Activated CD4-positive, alpha-beta T cell treated with anti-CD3 and anti-CD28 coated beads, Interleukin-2, amount 50 U/mL, for 16 hours (primary cell): ENCODE measurements at places on chromosomes 16 and 17.

DNA sequence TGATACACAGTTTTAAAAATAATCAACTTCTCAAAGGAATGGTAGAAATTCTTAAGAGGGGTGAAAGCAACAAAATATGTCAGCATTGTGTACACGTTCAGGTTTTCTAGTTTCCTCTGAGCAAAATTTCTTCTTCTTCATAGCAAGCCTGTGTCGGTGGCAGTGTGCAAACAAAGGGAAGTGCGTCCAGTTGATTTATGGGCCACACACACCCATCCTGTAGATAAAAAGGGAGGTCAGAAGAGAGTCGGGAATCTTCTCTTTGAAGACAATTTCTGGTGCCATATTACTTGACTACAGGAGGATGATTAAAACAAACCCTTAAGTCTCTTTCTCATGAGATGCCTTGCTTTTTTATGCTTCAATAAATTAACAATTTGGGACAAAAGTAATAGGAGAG is 484.1 kb upstream of the SALL1 start:
- no peak for DNase-seq

- DNase-seq = no peak
Observed at GRCh38 chr16:29688172-29688571, 9.2 kb downstream of the QPRT start.

DNA sequence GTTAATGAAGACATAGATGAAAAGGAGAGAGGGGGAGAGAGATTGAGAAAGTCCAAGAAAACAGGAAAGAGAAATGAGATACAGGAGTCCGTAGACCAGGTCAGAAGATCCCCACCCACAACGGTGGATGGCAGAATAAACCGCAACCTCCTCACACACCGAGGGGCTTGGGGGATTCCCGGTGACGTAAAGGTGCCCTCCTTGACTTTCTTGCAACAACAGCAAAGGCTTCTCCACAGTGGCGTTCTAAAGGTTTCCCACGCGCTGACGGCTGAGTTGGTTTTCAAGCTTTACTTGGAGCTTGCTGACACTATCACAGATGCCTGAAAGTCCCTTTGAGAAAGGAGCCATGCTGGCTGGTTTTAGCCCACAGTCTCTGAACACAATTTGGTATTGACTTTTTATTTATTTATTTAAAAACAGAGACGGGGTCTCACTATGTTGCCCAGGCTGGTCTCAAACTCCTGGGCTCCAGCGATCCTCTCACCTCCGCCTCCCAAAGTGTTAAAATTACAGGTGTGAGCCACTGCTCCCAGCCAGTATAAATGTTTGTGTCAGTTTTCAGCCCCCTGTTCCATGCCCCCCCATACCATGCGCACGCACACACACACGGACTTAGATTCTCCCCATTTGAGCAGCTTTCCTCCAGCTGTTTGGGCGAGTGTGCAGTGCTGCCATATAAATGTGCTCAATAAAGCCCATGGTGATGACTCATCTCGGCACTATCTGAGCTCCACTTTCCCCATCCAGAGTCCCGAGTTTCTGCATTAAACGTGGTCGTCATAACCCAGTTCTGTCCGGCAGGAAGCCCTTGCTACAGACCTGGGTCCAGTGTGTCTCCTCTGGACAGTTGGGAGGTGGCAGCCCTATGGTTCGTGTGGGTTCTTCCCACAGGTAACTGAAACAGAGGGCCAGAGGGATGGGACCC is 33.0 kb upstream of the SEC14L1 start:
- DNase-seq = no peak

- no peak for DNase-seq
Observed at GRCh38 chr16:31219154-31219741, 2.3 kb upstream of the PYDC1 start.

DNA sequence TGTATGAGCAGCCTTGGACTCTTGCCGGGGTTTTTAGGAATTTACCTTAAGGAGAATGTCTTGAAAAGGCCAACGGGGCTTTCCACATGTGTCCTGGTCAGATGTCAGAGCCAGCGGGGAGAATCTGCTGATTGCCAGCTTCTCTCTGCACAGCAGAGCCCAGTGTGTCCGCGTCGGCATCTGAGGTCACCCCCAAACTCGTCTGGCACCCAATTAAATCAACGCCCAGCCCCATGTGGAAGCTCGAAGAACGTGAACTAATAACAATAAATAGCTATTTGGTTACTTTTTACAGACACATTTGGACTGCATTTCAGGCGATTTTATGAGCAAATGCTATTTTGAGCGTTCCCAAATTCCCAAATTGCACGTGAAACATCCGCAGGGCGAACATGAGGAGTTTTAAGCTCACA is 303.5 kb downstream of the FOXL1 start:
- no peak for DNase-seq

GRCh38 chr16:25171390-25171789 is 45.4 kb upstream of the AQP8 start:
- no peak for DNase-seq

GRCh38 chr16:5865236-5865635 is 767.6 kb upstream of the EEF2KMT start:
- no peak for DNase-seq

GRCh38 chr17:33519692-33520091 is 226.6 kb upstream of the ASIC2 start:
- DNase-seq = no peak

DNA sequence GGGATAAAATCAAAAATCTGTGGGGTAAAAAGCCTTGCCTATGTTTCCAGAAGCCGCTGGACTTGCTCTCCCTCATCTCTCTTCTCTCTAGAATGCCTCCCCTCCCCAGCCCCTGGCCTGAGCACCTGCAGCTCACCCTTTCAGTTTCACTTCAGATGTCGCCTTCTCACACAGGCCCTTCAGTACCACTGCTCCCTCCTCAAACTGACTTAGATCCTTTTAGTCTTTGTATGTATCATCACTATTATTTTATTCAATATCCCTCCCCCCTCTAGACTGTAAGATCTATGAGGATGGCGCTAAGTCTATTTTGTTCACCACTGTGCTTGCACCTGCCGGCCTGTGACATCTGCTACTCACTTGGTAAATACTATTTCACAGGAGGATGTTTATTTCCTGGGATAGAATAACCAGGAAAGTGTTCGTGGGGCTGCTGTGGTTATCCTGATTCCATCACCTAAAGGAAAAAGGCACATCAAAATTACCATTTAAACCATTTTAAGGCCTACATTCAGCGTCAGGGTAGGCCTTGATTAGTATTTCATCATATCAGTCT is 122.3 kb downstream of the MRTFB start:
- DNase-seq = peak; percentile 45

GRCh38 chr16:65494080-65494479 is 372.2 kb upstream of the CDH11 start:
- DNase-seq = no peak
